Frontal cortex (tissue), 4 donors: ENCODE measurements at places on chromosomes 6 and 20.

DNA sequence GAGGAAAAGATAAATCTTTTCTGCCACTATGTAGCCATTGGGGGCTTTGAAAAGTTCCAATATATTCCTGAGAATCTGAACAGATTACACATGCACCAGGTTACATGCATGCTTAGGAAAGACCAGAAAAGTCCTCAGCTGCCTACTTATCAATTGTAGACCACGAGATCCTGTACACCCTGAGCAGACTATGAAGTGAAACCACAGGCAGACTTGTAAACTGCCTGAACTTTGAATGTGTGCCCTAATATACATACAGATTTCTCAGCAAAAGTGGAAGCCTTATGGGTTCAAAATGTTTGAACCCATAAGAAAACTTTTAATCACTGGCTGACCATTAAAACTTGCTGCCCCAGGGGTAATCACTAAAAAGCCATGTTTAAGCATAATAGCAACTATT lies 273.5 kb upstream of the RUNX2 start:
- DNase-seq = no peak

- DNase-seq = no peak
Measured at GRCh38 chr6:72987301-72987700, 238.0 kb downstream of the KHDC1L start.

DNA sequence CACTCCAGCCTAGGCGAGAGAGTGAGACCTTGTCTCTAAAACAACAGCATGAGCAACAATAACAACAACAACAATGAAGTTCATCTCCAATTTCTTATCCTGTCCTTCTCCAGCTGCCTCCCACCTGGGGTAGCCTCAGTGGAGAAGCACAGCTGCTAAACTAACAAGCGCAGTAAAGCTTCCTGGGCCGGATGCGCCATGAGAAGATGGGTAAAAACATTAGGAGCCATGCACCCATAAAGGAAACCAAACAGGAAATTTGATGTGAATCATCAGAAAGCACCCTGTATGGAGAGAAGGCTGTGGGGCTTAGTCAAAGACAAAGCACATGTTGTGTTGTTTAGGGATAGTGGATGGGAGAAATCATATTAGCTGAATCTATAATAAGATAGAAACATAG lies 61.1 kb upstream of the CCN6 start:
- no peak for DNase-seq

GRCh38 chr6:37024656-37025337 lies 19.3 kb downstream of the FGD2 start:
- no peak for DNase-seq
